ENCODE measurements at places on chromosomes 5 and 9.

- no peak for DNase-seq
Observed at GRCh38 chr9:98971168-98971914, 27.6 kb downstream of the COL15A1 start.

GRCh38 chr9:98191671-98192502, 550 bp downstream of the CORO2A start:
- peak; percentile 7 for DNase-seq

GRCh38 chr9:97394881-97395280, 17.0 kb upstream of the TDRD7 start:
- DNase-seq, result no peak

DNA sequence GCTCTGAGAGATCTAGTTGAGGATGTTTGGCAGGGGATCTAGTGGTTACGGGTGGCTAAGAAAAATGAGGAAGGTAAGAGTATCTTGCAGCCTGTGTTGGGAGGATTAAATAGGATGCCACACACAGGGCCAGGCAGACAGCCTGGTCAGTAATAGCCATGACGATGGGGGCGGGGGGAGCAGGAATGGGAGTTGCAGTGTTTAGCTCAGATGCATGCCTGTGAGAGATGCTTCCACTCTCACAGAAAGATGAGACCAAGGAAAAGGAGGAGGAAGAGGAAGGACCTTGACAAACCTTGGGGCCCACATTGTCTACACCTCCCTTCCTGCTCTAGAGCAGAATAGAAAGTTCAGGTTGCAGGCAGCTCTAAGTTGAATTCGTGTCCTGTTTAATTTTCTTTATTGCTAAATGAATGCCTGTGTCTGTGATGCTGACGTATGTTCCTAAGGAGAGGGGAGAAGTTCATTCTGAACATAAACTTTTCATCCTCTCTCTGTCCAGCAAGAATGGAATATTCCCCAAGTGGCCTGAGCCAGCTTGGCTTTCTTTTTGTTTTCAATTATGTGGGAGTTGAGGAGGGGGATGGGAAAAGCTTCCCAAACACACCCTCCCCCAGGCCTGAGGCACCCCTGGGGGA, 28.7 kb downstream of the TGFBI start:
- no peak for DNase-seq

DNA sequence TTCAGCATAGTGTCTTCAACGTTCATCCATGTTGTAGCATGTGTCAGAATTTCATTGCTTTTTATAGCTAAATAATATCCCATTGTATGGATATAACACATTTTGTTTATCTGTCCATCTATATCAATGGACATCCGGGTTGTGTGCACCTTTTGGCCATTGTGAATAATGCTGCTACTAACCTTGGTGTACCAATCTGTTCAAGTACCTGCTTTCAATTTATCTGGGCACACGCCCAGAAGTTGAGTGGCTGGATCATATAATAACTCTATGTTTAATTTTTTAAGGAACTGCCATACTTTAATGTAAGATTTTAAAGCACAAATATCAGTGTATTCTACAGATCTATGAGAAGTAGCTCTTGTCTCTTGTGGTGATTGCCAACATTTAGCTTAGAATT, 43.5 kb downstream of the SCAI start:
- DNase-seq, result no peak

DNA sequence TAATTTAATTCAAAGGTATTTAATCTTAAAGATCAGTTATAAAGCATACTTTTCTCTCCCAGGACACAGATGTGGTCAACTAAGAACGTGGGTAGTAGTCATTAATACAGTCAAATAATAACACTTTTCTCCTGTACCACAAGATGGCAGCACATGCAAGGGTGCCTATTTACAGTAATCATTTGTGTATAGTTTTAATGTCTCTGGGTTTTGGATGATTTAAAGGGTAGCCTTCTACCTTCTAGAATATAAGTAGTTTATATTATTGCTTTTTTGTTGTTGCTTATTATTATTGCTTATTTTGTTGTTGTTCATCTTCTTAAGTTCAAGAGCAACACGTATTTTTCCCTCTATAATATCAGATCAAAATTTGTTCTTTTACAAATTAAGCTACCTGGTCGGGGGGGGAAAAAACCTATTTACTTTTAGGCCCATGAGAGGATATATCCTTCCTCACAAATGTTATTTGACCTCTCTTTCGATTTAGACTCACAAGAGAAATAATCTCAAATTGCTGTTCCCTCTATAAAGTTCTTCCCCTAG, 59.6 kb upstream of the SLC27A6 start:
- peak; percentile 4 for DNase-seq

- no peak for DNase-seq
Observed at GRCh38 chr5:107744418-107745330, 73.9 kb upstream of the EFNA5 start.

- no peak for DNase-seq
Observed at GRCh38 chr5:194102-194501, 2.8 kb downstream of the LRRC14B start.

DNA sequence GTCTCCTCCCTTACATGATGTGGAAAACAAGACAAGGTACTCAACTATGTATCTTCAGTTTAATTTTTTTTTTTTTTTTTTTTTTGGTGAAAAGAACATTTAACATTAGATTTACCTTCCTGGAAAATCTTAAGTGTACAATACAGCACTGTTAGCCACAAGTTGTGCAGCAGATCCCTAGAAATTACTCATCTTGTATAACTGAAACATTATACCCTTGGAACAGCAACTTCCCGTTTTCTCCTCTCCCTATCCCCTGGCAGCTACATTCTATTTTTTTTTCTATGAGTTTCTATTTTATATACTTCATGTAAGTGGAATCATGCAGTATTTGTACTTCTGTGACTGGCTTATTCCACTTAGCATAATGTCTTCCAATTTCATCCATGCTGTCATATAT, 421.9 kb upstream of the FTMT start:
- DNase-seq, result no peak

Measured in stimulated activated CD4-positive, alpha-beta T cell treated with anti-CD3 and anti-CD28 coated beads, Interleukin-2, amount 100 ng/mL, for 4 hours (primary cell).